ENCODE measurements at places on chromosomes 5 and 9. TPM values are rescaled to one million over a fixed set of nuclear protein-coding genes. Genes with fewer than 3 reads are reported as not detected.

The SPINK1 gene
- total RNA-seq, result not detected

The SLC31A1 gene
- 39.1 TPM for total RNA-seq

The HRH2 gene
- 1.9 TPM for total RNA-seq

The ADAMTSL2 gene
- 0.58 TPM for total RNA-seq

The CTXN3 gene
- not detected for total RNA-seq

The C6 gene
- not detected for total RNA-seq

The WWC1 gene
- total RNA-seq, result 48.6 TPM

The MED22 gene
- total RNA-seq, result 25.2 TPM

The ORM2 gene
- total RNA-seq, result not detected

The TENT4A gene
- 18.8 TPM for total RNA-seq

- peak overlapping the region; percentile 21 for H3K4me3 ChIP-seq
- peaks cover 34% of the 10 kb centered on the region for H3K27me3 ChIP-seq
- H3K4me1 ChIP-seq, result peaks cover 8% of the 10 kb centered on the region
- H3K27ac ChIP-seq, result no peak overlapping the region
- no peaks in the 10 kb centered on the region for H3K36me3 ChIP-seq
Observed at GRCh38 chr9:35617548-35617947, 665 bp downstream of the CD72 start.

GRCh38 chr9:101705135-101705661 lies 33.2 kb downstream of the GRIN3A start:
- H3K36me3 ChIP-seq, result no peaks in the 10 kb centered on the region
- H3K27me3 ChIP-seq, result no peaks in the 10 kb centered on the region
- no peak overlapping the region for H3K27ac ChIP-seq

- peaks cover 5% of the 10 kb centered on the region for H3K4me1 ChIP-seq
- no peak for DNase-seq
- no peaks in the 10 kb centered on the region for H3K36me3 ChIP-seq
- no peak overlapping the region for H3K27ac ChIP-seq
- no peak overlapping the region for H3K4me3 ChIP-seq
Observed at GRCh38 chr5:180592176-180592575, 877 bp upstream of the SCGB3A1 start.

- H3K36me3 ChIP-seq, result no peaks in the 10 kb centered on the region
- H3K27ac ChIP-seq, result no peak overlapping the region
Observed at GRCh38 chr5:118733394-118733793, 255.0 kb downstream of the DTWD2 start.

GRCh38 chr5:135827965-135828781 lies 6.3 kb upstream of the SLC25A48 start:
- peaks cover 21% of the 10 kb centered on the region for H3K27me3 ChIP-seq
- H3K4me1 ChIP-seq, result no peaks in the 10 kb centered on the region
- no peaks in the 10 kb centered on the region for H3K36me3 ChIP-seq
- H3K4me3 ChIP-seq, result no peak overlapping the region
- no peak overlapping the region for H3K27ac ChIP-seq

DNA sequence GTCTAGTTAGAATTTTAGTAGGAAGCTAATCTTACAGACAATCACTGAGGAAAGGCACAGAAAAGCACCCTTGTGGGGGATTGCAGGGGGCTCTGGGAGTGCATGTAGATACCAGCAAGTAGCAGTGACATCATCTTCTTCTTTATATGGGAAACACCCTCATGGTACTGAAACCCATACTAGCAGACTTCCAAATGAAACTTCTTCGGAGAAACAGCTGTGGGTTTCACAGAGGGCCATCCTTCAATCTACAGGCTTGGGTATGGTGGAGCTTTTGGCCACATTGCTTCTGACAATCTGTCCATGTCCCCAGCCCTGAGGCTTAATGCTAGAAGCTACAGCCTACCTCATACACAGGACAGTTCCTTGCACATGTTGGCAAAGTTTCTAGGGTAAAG lies 165.2 kb upstream of the NFIB start:
- no peak overlapping the region for H3K27ac ChIP-seq
- H3K4me1 ChIP-seq, result no peaks in the 10 kb centered on the region
- DNase-seq, result no peak
- no peaks in the 10 kb centered on the region for H3K36me3 ChIP-seq
- H3K4me3 ChIP-seq, result no peak overlapping the region

GRCh38 chr9:123599781-123600180 lies 243.8 kb downstream of the CRB2 start:
- H3K36me3 ChIP-seq, result no peaks in the 10 kb centered on the region
- no peaks in the 10 kb centered on the region for H3K4me1 ChIP-seq
- H3K4me3 ChIP-seq, result no peak overlapping the region
- no peak for DNase-seq
- H3K27ac ChIP-seq, result no peak overlapping the region
- no peaks in the 10 kb centered on the region for H3K27me3 ChIP-seq

- peak overlapping the region; percentile 71 for H3K27ac ChIP-seq
- H3K27me3 ChIP-seq, result no peaks in the 10 kb centered on the region
- peaks cover 25% of the 10 kb centered on the region for H3K4me1 ChIP-seq
- no peaks in the 10 kb centered on the region for H3K36me3 ChIP-seq
- DNase-seq, result peak; percentile 37
- H3K4me3 ChIP-seq, result peak overlapping the region; percentile 45
Observed at GRCh38 chr5:43033841-43034590, 6.1 kb downstream of the ANXA2R start.

DNA sequence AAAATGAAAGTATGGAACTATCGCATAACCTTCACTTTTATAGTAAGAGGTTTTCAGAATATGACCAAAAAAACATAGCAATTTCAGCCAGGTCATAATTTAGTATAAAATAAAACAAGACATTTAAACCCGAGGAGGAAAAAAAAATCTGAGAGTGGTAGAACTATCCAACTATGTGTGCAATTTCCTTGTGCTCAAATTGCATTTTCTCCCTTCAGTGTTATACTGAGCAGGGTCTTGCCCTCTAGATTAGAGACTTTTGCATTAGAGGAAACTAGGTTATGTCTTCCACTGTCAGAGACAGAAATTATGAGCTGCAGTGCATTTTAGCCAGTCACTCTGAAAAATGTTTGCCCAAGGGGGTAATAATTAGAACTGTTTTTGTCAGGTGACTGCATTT lies 330.6 kb downstream of the NR2F1-AS1 start:
- no peaks in the 10 kb centered on the region for H3K27me3 ChIP-seq
- H3K27ac ChIP-seq, result no peak overlapping the region
- no peaks in the 10 kb centered on the region for H3K36me3 ChIP-seq
- peaks cover 14% of the 10 kb centered on the region for H3K4me1 ChIP-seq
- no peak overlapping the region for H3K4me3 ChIP-seq

GRCh38 chr9:5364294-5365024 lies 24.8 kb upstream of the RLN1 start:
- no peaks in the 10 kb centered on the region for H3K27me3 ChIP-seq
- H3K36me3 ChIP-seq, result no peaks in the 10 kb centered on the region
- no peak for DNase-seq
- H3K4me3 ChIP-seq, result no peak overlapping the region

GRCh38 chr5:169814522-169814921 lies 165.8 kb downstream of the INSYN2B start:
- no peak for DNase-seq
- no peak overlapping the region for H3K27ac ChIP-seq
- H3K27me3 ChIP-seq, result no peaks in the 10 kb centered on the region
- H3K4me1 ChIP-seq, result no peaks in the 10 kb centered on the region

DNA sequence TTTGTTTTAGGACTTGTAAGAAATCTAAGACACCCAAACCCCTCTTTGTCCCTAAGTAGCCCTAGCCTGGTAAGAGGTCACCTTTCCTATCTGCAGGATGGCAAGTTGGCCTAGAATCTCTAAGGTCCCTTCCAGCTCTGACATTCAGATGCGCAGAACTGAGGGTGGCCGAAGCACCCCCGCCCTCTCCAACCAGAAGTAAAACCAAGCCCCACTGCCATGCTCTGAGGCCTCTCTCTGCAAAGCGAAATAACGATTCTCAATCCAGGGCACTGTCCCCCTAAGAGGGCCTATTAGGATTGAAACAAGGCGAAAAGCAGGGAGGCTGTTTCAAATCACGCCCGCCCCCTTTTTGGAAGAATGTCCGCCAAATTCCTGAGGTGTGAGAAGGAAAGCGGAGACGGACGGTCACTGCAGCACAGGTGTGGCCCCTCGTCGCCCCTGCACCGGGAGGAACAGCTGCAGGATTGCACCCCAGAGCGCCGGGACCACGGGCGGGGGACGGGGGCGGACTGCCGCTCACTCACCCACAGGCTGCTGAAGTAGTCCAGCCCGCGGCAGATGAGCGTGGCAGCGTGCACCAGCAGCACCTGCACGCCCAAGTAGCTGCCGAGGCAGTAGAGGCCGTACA lies 824 bp downstream of the TMEM245 start:
- H3K4me3 ChIP-seq, result peak overlapping the region; percentile 84
- H3K36me3 ChIP-seq, result no peaks in the 10 kb centered on the region
- peak; percentile 8 for DNase-seq
- peak overlapping the region; percentile 80 for H3K27ac ChIP-seq
- no peaks in the 10 kb centered on the region for H3K27me3 ChIP-seq

- H3K4me1 ChIP-seq, result peaks cover 24% of the 10 kb centered on the region
- no peak overlapping the region for H3K4me3 ChIP-seq
- H3K27ac ChIP-seq, result no peak overlapping the region
- DNase-seq, result peak; percentile 94
- H3K36me3 ChIP-seq, result no peaks in the 10 kb centered on the region
- H3K27me3 ChIP-seq, result no peaks in the 10 kb centered on the region
Observed at GRCh38 chr5:57889558-57889957, 406.9 kb upstream of the ACTBL2 start.

DNA sequence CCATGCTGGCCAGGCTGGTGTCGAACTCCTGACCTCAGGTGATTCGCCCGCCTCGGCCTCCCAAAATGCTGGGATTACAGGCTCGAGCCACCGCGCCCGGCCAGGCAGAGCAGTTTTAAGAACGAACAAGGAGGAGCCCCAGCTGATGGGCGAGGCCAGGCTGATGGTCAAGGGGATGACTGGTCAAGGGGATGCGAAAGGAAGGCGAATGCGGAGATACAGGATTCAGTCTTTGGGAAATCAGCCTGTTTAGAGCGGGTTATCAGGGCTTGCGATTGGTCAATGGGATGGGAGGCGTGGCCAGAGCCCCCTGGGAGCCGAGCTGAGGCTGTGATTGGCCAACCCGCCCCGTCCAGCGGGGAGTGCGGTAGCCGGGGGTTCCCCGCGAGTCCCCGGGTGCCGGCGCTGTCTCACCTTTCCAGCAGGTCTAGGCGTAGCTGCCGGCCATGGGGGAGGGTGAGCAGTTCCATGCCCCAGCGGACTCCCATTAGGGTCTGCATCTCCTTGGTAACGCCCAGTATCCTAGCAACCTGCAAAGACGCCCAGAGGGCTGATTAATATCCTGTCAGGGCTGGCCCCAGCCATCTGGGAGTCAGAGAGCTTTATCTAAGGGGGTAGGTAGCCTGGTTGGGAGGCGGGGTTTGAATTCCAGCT lies 7.5 kb upstream of the TOR2A start:
- H3K36me3 ChIP-seq, result no peaks in the 10 kb centered on the region
- H3K4me1 ChIP-seq, result peaks cover 10% of the 10 kb centered on the region
- H3K27ac ChIP-seq, result no peak overlapping the region
- H3K27me3 ChIP-seq, result no peaks in the 10 kb centered on the region
- DNase-seq, result peak; percentile 71

- H3K4me3 ChIP-seq, result no peak overlapping the region
- no peak overlapping the region for H3K27ac ChIP-seq
- no peaks in the 10 kb centered on the region for H3K27me3 ChIP-seq
- DNase-seq, result no peak
- no peaks in the 10 kb centered on the region for H3K36me3 ChIP-seq
- H3K4me1 ChIP-seq, result peaks cover 11% of the 10 kb centered on the region
Observed at GRCh38 chr5:134103397-134103796, 11.1 kb upstream of the TCF7 start.

- no peaks in the 10 kb centered on the region for H3K36me3 ChIP-seq
- H3K27me3 ChIP-seq, result no peaks in the 10 kb centered on the region
- DNase-seq, result no peak
- H3K4me3 ChIP-seq, result no peak overlapping the region
- no peak overlapping the region for H3K27ac ChIP-seq
- no peaks in the 10 kb centered on the region for H3K4me1 ChIP-seq
Observed at GRCh38 chr5:74135033-74135432, 505.5 kb downstream of the ENC1 start.

DNA sequence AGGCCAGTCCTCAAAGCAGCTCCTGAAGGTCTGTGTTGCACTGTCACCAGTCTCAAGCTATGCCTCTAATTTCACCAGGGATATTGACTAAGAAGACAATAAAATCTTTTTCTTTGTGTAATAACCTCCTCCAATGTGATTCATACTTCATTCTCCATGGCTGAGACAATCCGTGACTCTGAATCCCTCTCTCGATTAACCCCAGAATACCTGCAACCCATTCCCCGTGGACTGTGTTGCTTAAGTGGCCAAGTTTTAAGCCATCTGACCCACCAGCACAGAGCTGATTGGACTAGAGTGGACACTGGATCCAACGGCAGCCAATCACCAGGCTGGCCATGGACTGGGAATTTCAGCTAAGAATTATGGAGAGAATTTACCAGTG lies 5.4 kb upstream of the CCIN start:
- peak; percentile 65 for DNase-seq
- H3K4me1 ChIP-seq, result peaks cover 47% of the 10 kb centered on the region
- H3K4me3 ChIP-seq, result peak overlapping the region; percentile 34
- no peaks in the 10 kb centered on the region for H3K27me3 ChIP-seq
- H3K27ac ChIP-seq, result peak overlapping the region; percentile 93

- no peak overlapping the region for H3K4me3 ChIP-seq
- H3K4me1 ChIP-seq, result no peaks in the 10 kb centered on the region
- no peak overlapping the region for H3K27ac ChIP-seq
- H3K27me3 ChIP-seq, result no peaks in the 10 kb centered on the region
Observed at GRCh38 chr9:7145361-7146069, 387.7 kb downstream of the KDM4C start.

DNA sequence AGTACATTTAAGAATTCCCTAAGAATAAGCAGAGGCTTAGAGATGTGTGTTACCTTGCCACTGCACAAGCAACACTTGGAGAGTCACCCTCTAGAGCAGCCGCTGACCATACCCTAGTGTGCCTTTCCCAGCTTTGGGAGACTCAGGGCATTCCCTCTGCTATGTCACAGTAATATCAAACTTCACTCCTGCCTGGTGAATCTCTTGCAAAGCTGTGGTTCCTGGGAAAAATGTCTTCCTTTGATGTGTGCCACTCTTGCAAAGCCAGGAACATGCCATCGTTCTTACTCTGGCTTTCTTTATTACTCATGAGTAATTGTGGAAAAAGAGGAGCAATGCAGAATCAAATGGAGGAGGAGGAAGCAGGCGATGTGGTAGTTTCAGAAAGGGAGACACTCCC lies 173.2 kb downstream of the CCDC192 start:
- peaks cover 7% of the 10 kb centered on the region for H3K4me1 ChIP-seq
- no peak overlapping the region for H3K4me3 ChIP-seq
- DNase-seq, result no peak
- no peaks in the 10 kb centered on the region for H3K36me3 ChIP-seq
- no peaks in the 10 kb centered on the region for H3K27me3 ChIP-seq

DNA sequence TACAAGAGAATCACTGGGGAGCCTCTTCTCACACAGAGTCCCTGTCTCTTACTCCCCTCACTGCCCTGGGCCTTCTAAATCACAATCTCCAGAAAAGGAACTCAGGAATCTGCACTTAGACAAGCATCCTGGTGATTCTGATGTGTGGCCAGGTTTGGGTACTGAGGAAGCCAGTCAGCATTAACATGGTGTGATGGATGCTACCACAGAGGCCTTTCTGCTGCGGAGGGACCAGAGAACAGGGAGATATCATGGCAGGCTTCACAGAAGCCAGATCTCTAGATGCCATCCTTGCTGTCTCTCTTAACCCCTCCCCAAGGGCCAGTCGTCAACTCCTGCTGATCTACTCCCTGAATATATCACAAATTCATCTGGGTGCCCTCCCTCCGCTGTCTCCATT lies 1.6 kb downstream of the ANKS6 start:
- H3K27ac ChIP-seq, result no peak overlapping the region
- no peaks in the 10 kb centered on the region for H3K36me3 ChIP-seq
- no peak overlapping the region for H3K4me3 ChIP-seq
- peaks cover 10% of the 10 kb centered on the region for H3K4me1 ChIP-seq
- DNase-seq, result no peak
- H3K27me3 ChIP-seq, result no peaks in the 10 kb centered on the region

GRCh38 chr9:108569624-108570023 lies 286.2 kb downstream of the ACTL7B start:
- H3K4me3 ChIP-seq, result no peak overlapping the region
- no peaks in the 10 kb centered on the region for H3K36me3 ChIP-seq
- H3K27ac ChIP-seq, result no peak overlapping the region
- H3K4me1 ChIP-seq, result no peaks in the 10 kb centered on the region
- H3K27me3 ChIP-seq, result no peaks in the 10 kb centered on the region

Measured in astrocyte (in vitro differentiated cells and primary cell).